Naive thymus-derived CD8-positive, alpha-beta T cell (primary cell): ENCODE measurements at places on chromosomes 16 and 17. TPM values are rescaled to one million over a fixed set of nuclear protein-coding genes. Genes with fewer than 3 reads are reported as not detected.

PKMYT1 gene
- total RNA-seq: not detected

- H3K27ac ChIP-seq: no peak overlapping the region
- no peak overlapping the region for H3K4me3 ChIP-seq
- no peak for DNase-seq
- H3K27me3 ChIP-seq: peaks cover 2% of the 10 kb centered on the region
- no peaks in the 10 kb centered on the region for H3K4me1 ChIP-seq
These were observed 3.0 kb upstream of the KRT15 start for GRCh38 chr17:41521574-41522261.

C16orf74 gene
- total RNA-seq: 38.0 TPM

TBC1D3K gene
- not detected for total RNA-seq

SLC7A6OS gene
- total RNA-seq: 46.0 TPM

- H3K4me3 ChIP-seq: no peak overlapping the region
- peaks cover 13% of the 10 kb centered on the region for H3K27me3 ChIP-seq
- H3K4me1 ChIP-seq: no peaks in the 10 kb centered on the region
- H3K27ac ChIP-seq: no peak overlapping the region
These were observed 21.2 kb upstream of the LYRM9 start for GRCh38 chr17:27914382-27914781.

ITGAX gene
- total RNA-seq: 0.80 TPM

- no peak overlapping the region for H3K4me3 ChIP-seq
- peaks cover 10% of the 10 kb centered on the region for H3K4me1 ChIP-seq
- no peaks in the 10 kb centered on the region for H3K27me3 ChIP-seq
- H3K27ac ChIP-seq: no peak overlapping the region
These were observed 22.5 kb downstream of the ZCCHC14 start for GRCh38 chr16:87470332-87470731.

DNA sequence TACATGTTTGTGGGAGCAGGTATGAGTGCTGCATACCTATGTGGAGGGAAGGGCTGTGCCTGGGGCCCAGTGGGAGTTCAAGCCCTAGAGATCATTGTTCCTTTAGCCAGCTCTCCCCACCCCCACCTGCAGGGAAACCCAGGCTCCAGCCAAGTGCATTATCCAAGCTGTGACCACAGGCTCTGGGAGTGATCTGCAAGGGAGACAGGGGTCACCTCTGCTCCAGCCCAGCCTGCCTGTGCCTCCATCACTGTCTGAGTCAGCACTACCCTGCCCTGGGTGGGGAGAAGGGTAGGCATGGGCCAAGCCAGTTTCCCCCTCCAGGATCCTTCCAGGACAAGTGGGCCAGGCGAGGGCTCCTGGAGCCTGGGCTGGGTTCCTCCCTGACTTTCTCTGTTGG, 32.1 kb upstream of the SBK1 start:
- H3K4me3 ChIP-seq: no peak overlapping the region
- H3K36me3 ChIP-seq: no peaks in the 10 kb centered on the region
- H3K4me1 ChIP-seq: peaks cover 15% of the 10 kb centered on the region
- peaks cover 7% of the 10 kb centered on the region for H3K27me3 ChIP-seq

GRCh38 chr16:90046971-90047713, 27.9 kb upstream of the DBNDD1 start:
- H3K27ac ChIP-seq: no peak overlapping the region
- DNase-seq: no peak
- H3K27me3 ChIP-seq: peaks cover 3% of the 10 kb centered on the region
- peaks cover 10% of the 10 kb centered on the region for H3K4me1 ChIP-seq
- no peaks in the 10 kb centered on the region for H3K36me3 ChIP-seq

DNA sequence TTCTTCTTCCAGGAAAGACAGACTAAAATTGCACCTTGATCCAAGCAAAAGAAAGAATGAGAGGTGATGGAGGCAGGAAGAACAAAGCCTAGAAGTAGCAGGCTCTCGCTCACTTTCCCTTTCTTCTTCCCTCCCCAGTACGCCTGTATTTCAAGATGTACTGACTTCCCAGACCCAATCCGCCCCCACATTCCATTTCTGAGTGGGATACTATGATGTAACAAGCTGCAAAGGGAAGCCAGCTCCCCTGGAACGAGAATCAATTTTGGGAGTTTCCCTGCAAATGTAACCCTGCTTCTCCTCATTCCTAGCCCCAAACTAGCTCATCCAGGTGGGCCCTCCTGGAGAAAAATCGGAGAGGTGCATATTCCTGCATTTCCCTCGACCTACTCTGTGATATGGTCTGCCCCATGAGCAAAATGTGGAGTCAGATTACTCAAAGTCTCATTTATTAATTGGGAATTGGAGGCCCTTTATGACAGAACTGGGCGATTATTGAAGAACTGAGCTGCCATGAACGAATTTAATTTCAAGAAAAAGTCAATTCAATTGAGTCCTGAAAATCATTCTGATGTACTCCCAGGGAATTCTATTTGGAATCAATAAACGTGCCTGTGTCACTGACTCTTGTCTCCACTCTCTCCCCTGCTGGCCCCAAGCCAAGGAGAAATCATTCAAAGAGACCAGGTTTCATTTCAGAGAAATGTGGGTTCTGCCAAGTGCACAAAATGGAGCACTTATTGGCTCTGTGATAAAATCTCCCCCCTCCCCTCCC, 398.9 kb downstream of the SHISA9 start:
- no peaks in the 10 kb centered on the region for H3K36me3 ChIP-seq
- no peak overlapping the region for H3K27ac ChIP-seq
- no peak for DNase-seq
- no peaks in the 10 kb centered on the region for H3K27me3 ChIP-seq
- no peak overlapping the region for H3K4me3 ChIP-seq

DNA sequence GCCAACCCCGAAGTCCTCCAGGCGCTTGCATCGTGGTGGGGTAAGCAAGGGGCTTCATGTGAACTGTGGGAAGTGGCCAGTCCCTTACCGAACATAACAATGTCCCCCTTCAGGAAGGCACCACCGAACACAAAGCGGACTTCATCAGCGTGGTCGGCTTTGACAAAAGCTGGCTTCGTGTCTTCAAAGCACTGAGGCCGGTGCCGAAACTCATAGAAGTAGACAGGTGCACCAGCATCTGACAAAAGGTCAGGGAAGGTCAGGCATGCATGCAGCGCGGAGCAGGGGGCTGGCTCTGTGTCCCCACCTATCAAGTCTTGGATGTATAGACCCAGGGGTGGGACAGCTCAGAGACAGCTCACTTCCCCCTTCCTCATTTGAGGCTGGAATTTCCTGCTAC, 16.6 kb upstream of the CES1 start:
- no peak overlapping the region for H3K27ac ChIP-seq
- no peaks in the 10 kb centered on the region for H3K4me1 ChIP-seq
- peaks cover 52% of the 10 kb centered on the region for H3K27me3 ChIP-seq
- no peaks in the 10 kb centered on the region for H3K36me3 ChIP-seq
- no peak for DNase-seq
- no peak overlapping the region for H3K4me3 ChIP-seq

GRCh38 chr17:80393241-80393890, 21.6 kb upstream of the ENDOV start:
- no peak overlapping the region for H3K4me3 ChIP-seq
- DNase-seq: no peak
- H3K36me3 ChIP-seq: peaks cover 75% of the 10 kb centered on the region
- no peaks in the 10 kb centered on the region for H3K27me3 ChIP-seq
- peaks cover 15% of the 10 kb centered on the region for H3K4me1 ChIP-seq

- no peaks in the 10 kb centered on the region for H3K27me3 ChIP-seq
- peak overlapping the region; percentile 98 for H3K4me3 ChIP-seq
- H3K4me1 ChIP-seq: peaks cover 17% of the 10 kb centered on the region
- peaks cover 9% of the 10 kb centered on the region for H3K36me3 ChIP-seq
- H3K27ac ChIP-seq: peak overlapping the region; percentile 93
These were observed 498 bp downstream of the SMYD4 start for GRCh38 chr17:1829216-1829591.

- H3K27ac ChIP-seq: no peak overlapping the region
- H3K4me1 ChIP-seq: no peaks in the 10 kb centered on the region
- no peaks in the 10 kb centered on the region for H3K36me3 ChIP-seq
- H3K4me3 ChIP-seq: no peak overlapping the region
- no peak for DNase-seq
These were observed 136.6 kb downstream of the COPRS start for GRCh38 chr17:31722251-31723056.

DNA sequence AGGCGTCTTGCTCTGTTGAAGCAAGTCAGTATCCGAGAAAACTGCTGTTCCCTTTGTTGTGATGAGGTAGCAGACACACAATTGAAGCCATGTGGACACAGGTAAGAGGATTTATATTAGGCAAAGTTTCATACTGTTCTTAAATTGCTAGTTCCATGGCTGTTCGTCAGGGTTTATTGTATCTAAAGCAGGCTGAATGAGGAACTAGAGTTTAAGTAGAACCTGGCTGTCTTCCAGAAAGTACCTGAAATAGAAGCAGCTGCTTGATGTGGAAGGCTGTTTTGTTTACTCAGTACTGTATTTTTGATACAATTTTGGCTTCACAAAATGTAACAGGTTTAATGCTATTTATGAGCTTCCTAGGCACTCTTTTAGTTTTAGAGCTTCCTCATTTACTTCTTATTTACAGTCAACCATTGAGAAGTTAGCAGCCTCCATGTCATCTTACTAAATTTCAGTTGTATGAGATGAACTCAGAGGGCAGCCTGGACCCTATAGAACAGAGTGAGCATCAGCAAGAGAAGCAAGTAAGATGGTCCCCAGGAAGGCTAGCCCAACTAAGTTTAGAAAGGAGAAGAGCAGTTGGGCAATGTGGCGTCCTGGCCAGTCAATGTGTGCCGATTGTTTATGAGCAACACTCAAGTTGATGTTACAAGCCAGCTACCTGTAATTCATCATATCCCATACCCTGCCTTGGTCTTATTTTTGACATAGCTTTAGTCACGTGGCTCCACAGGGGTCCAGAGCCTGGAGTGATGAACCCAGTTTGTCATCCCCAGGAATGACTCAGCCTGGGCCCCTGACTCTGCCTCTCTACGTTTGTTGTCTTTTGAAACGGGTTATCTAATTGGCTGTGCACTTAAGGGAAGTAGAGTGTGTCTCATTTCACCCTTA, 9.7 kb upstream of the ARL2BP start:
- H3K27me3 ChIP-seq: no peaks in the 10 kb centered on the region
- no peak overlapping the region for H3K4me3 ChIP-seq

GRCh38 chr17:50412188-50412732, 13.8 kb upstream of the ACSF2 start:
- H3K4me1 ChIP-seq: no peaks in the 10 kb centered on the region
- DNase-seq: no peak
- H3K4me3 ChIP-seq: no peak overlapping the region
- H3K36me3 ChIP-seq: no peaks in the 10 kb centered on the region
- H3K27ac ChIP-seq: no peak overlapping the region

GRCh38 chr16:53998024-53998810, 288.4 kb downstream of the IRX3 start:
- H3K4me3 ChIP-seq: no peak overlapping the region
- no peaks in the 10 kb centered on the region for H3K27me3 ChIP-seq
- DNase-seq: no peak
- H3K36me3 ChIP-seq: peaks cover 30% of the 10 kb centered on the region
- H3K27ac ChIP-seq: no peak overlapping the region
- no peaks in the 10 kb centered on the region for H3K4me1 ChIP-seq

LRRC75A gene
- 7.4 TPM for total RNA-seq

GRCh38 chr17:34626121-34626681, 46.8 kb downstream of the TMEM132E start:
- peaks cover 7% of the 10 kb centered on the region for H3K4me1 ChIP-seq
- H3K27me3 ChIP-seq: peaks cover 51% of the 10 kb centered on the region
- no peak overlapping the region for H3K27ac ChIP-seq
- no peaks in the 10 kb centered on the region for H3K36me3 ChIP-seq

ADAMTS18 gene
- total RNA-seq: not detected

DNA sequence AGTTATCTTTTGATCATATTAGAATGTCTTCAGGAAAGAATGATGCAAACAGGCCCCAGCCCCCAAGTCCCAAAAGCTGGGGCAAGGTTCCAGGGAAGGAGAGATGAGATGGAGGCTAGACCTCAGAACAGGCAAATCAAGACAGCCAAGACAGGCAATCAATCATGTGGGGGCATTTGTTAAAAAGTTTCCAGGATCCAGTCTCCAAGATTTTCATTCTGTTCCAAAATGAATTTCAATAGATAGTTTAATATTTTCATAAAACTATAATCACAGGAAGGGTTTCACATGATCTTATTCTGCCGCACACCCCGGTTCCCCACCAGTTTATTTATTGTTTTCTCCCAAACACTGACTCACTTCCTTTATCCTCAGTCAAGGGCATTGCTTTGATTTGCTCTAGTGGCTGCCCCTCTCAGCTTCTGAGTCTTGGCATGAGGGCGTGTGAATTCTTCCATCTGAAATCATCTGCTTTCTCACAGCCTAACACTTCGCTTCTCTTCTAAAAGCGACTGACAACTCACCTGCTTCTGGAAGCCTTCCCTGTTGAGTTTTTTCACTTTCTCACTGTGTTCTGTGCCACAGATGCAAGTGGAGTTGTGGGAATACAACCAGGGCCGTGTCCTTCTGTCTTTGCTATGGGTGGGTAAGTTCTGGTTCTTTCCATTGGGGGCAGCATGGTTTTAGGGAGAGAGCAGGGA, 12.2 kb upstream of the TERF2 start:
- H3K27ac ChIP-seq: no peak overlapping the region
- H3K4me1 ChIP-seq: peaks cover 5% of the 10 kb centered on the region
- peaks cover 3% of the 10 kb centered on the region for H3K27me3 ChIP-seq
- H3K36me3 ChIP-seq: no peaks in the 10 kb centered on the region
- H3K4me3 ChIP-seq: no peak overlapping the region

DNA sequence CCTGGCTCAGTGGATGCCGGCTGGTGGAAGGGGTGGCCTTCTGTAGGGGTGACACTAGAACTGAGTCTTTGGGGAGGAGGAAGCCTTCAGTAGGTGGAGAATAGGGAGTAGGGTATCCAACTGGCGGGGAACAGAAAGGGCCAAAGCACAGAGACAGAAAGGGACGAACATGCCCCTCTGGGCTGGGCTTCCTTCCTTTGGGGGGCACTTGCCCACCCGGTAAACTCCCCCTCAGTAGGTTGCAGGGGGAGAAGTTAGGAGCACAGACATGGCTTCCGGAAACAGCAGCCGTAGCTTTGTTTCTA, 774 bp downstream of the ENGASE start:
- H3K27me3 ChIP-seq: no peaks in the 10 kb centered on the region
- H3K27ac ChIP-seq: peak overlapping the region; percentile 81
- peaks cover 28% of the 10 kb centered on the region for H3K36me3 ChIP-seq
- H3K4me1 ChIP-seq: peaks cover 26% of the 10 kb centered on the region

GRCh38 chr17:41176744-41177387, 1.2 kb downstream of the KRTAP4-2 start:
- no peaks in the 10 kb centered on the region for H3K27me3 ChIP-seq
- no peak overlapping the region for H3K4me3 ChIP-seq
- H3K27ac ChIP-seq: peak overlapping the region; percentile 44
- H3K4me1 ChIP-seq: peaks cover 5% of the 10 kb centered on the region
- no peak for DNase-seq
- no peaks in the 10 kb centered on the region for H3K36me3 ChIP-seq
